MCF 10A (cell line): ENCODE measurements at places on chromosomes 4 and X. TPM values are rescaled to one million over a fixed set of nuclear protein-coding genes. Genes with fewer than 3 reads are reported as not detected.

Gene GSX2
- total RNA-seq: not detected in 2 replicates

Gene CXCL6
- not detected in 2 replicates for total RNA-seq

GRCh38 chr4:6595897-6596537, 21.0 kb downstream of the MAN2B2 start:
- no peak overlapping the region for H3K27ac ChIP-seq
- no peaks in the 10 kb centered on the region for H3K4me1 ChIP-seq
- DNase-seq: peak; percentile 30
- H3K27me3 ChIP-seq: no peaks in the 10 kb centered on the region
- H3K4me3 ChIP-seq: no peak overlapping the region

DNA sequence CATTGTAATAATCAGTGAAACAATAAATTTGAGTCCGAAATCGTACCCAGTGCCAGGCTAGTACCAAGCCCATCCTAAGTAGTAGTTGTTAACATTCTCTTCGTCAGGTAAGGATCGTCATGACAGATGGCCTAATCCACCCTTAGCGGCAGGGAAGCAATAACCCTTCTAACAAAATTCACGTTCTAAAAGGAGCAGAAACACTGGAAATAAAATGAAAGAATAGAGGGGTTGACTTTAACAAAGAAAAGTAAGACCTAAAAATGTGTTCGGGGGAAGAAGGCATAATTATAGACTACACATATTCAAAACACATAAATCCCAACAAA, 142.7 kb downstream of the CPEB2 start:
- no peaks in the 10 kb centered on the region for H3K27me3 ChIP-seq
- H3K4me3 ChIP-seq: no peak overlapping the region
- H3K27ac ChIP-seq: no peak overlapping the region
- no peaks in the 10 kb centered on the region for H3K4me1 ChIP-seq
- no peak for DNase-seq
- peaks cover 7% of the 10 kb centered on the region for H3K36me3 ChIP-seq

- DNase-seq: no peak
- H3K4me3 ChIP-seq: no peak overlapping the region
- peaks cover 72% of the 10 kb centered on the region for H3K27me3 ChIP-seq
- H3K27ac ChIP-seq: no peak overlapping the region
These were observed 13.0 kb downstream of the RGN start for GRCh38 chrX:47091149-47091775.

DNA sequence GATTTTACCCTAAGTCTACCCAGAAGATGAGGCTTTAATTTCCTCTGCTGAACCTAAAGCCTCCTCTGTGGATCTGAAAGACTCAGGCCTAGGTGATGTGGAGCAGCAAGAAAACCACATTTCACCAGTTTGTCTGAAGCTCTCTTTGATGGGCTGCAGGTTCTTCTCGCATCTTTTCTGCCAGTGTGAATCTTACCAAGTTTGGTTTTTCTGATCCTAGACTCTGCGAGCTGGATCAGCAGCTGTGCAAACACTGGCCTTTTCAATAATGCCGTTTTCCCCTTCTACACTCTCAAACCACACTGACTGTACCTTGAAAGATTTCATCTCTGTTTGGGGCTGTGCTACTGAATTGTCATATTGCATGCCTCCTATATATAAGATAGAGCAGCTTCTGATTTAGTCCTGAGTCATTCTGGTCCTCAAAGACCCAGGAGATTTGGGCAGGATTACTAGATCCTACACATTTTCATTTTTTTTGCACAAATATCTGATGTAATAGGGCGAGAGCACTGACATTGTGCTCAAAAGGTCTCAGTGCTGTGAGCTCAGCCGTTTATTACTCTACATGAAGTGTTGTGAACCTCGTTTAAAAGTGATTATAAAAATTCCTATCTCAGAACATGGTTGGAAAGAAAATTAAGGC, 133.6 kb upstream of the FAM9C start:
- H3K27ac ChIP-seq: no peak overlapping the region
- H3K4me1 ChIP-seq: peaks cover 13% of the 10 kb centered on the region
- no peaks in the 10 kb centered on the region for H3K36me3 ChIP-seq
- peaks cover 30% of the 10 kb centered on the region for H3K27me3 ChIP-seq
- no peak overlapping the region for H3K4me3 ChIP-seq
- DNase-seq: no peak

- DNase-seq: peak; percentile 40
- no peaks in the 10 kb centered on the region for H3K36me3 ChIP-seq
- H3K4me3 ChIP-seq: peak overlapping the region; percentile 75
- H3K27me3 ChIP-seq: no peaks in the 10 kb centered on the region
These were observed 571 bp downstream of the TLR6 start for GRCh38 chr4:38856046-38856445.

GRCh38 chr4:70722199-70722791, 531 bp downstream of the RUFY3 start:
- DNase-seq: no peak
- no peaks in the 10 kb centered on the region for H3K27me3 ChIP-seq
- H3K4me3 ChIP-seq: no peak overlapping the region
- H3K36me3 ChIP-seq: peaks cover 17% of the 10 kb centered on the region
- H3K4me1 ChIP-seq: no peaks in the 10 kb centered on the region

- H3K4me3 ChIP-seq: no peak overlapping the region
- no peaks in the 10 kb centered on the region for H3K4me1 ChIP-seq
- H3K36me3 ChIP-seq: no peaks in the 10 kb centered on the region
- H3K27ac ChIP-seq: no peak overlapping the region
These were observed 45.5 kb upstream of the PBDC1 start for GRCh38 chrX:76127341-76127740.
